ENCODE measurements at places on chromosomes 16 and 17.

GRCh38 chr16:74030000-74030706 lies 266.5 kb upstream of the PSMD7 start:
- DNase-seq: no peak

GRCh38 chr16:69293401-69293800 lies 17.7 kb upstream of the VPS4A start:
- DNase-seq: no peak

GRCh38 chr16:86567701-86568581 lies 1.3 kb downstream of the FOXC2 start:
- DNase-seq: no peak

DNA sequence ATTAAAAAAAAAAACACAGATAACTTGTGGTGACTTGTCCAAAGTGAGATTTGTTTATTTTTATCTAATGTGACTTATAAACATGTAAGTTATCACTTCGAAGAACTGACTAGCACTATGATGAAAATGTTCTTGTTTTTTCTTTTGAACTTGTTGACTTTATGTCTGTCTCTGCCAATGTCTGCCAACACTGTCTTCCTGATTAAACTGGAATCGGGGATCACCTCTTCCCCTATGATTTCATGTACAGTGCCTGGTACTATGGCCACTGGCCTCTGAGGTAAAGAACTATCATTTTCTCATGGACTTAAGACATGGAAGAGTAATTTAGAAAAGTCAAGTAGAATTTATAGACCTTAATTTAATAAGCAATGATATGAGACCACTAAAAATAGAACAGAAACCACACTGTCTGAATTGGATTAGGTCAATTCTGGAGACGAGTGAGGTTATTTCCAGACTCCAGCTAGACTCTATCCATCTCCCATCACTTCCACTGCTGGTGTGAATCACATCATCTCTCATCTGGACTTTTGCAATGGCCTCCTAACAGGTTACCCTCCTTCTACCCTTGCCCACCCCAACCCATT lies 8.9 kb downstream of the C17orf78 start:
- no peak for DNase-seq

DNA sequence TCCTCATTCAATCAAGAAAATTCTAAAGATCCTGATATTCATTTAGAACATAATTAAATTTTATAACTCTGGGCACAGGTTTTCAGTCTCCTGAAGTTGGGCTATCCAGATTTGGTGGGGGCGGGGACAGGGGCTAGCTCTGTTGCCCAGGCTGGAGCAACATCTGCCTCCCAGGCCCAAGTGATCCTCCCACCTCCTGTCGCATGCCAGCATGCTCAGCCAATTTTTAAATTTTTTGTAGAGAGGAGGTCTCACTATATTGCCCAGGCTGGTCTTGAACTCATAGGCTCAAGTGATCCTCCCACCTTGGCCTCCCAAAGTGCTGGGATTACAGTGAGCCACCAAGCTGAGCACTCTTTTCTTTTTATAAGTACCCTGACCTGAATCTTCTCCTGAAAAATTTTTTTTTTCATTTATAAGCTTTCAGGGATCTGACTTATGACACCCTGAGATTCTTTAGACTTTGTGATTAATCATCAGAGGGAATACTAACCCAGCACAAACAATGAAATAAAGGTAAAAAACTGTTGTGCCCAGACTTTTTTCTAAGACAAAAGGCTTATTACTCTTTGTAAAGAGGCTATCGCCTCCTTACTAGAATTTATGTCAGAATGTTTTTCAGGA lies 62.6 kb downstream of the TUBD1 start:
- no peak for DNase-seq

DNA sequence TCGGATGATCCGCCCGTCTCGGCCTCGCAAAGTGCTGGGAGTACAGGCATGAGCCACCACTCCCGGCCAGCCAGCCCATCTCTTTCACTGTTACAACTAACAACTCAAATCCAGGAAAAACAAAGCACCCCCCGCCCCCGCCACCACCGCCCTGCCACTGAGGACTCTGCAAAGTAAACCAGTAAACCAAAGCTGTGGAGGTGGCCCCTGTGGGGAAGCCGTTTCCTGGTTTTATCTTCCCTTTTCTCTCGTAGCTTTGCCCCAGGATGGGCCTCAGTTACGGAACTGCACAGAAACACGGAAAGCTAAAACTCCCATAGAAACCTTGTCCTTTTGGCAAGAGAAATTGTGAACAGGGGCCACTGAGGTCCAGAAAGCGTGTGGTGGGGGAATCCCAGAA lies 17.5 kb downstream of the CHMP6 start:
- no peak for DNase-seq

- DNase-seq: no peak
Measured at GRCh38 chr17:39599665-39600231, 8.0 kb downstream of the NEUROD2 start.

DNA sequence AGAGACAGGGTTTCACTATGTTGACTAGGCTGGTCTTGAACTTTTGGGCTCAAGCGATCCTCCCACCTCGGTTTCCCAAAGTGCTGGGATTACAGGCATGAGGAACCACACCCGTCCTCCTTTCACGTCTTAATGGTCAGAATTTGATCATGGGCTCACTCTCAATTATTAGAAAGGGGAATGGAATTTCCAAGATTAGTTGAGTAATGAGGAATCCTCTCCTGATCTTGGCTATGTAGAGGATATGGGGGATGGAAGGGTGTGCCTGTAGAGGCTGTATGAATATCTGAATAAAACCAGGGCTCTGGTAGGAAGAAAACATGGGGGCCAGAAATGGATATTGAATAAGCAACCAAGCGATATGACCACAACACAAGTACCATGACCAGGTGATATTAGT lies 25.9 kb upstream of the SMURF2 start:
- no peak for DNase-seq

- DNase-seq: no peak
Measured at GRCh38 chr17:10737168-10737622, 7.4 kb upstream of the TMEM220 start.

- DNase-seq: no peak
Measured at GRCh38 chr16:787321-787966, 737 bp downstream of the RPUSD1 start.

GRCh38 chr17:81825841-81826466 lies 7.1 kb downstream of the MCRIP1 start:
- no peak for DNase-seq

DNA sequence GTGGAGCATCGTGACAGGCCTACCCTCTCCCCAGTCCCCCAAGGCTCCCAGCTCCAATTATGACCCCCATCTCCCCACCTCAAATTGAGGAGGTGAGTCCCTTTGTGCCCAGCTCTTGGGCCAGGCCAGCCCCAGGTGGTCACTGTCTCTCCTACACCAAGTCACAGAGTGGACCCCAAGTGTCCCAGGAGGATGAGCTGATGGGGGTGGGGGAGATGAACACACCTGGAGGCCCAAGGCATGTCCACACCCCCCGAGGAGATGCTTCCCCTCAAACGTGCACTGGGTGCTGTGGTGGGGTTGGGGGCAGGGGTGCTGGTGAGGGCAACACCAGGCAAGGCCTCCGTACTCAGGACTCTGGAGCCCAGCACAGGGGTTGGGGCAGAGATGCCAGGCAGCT lies 73.2 kb downstream of the RBFOX3 start:
- no peak for DNase-seq

DNA sequence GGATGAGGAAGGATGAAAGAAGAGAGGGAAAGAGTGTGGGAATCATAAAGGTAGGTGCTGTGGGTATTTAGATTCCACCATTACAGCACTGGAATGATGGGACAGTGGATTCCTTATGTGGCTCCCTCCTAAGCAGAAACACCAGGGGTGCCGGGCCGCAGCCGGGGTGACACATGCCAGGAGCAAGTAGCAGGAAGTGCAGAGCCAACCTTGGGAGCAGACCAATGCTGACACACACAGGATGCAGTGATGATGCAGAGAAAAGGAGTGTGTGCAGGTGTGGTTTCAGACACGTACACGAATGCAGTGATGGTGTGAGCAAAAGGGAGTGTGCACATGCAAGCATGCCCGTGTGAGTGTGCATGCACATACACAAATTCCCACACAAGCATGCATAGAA lies 338.0 kb downstream of the SLC39A11 start:
- no peak for DNase-seq

DNA sequence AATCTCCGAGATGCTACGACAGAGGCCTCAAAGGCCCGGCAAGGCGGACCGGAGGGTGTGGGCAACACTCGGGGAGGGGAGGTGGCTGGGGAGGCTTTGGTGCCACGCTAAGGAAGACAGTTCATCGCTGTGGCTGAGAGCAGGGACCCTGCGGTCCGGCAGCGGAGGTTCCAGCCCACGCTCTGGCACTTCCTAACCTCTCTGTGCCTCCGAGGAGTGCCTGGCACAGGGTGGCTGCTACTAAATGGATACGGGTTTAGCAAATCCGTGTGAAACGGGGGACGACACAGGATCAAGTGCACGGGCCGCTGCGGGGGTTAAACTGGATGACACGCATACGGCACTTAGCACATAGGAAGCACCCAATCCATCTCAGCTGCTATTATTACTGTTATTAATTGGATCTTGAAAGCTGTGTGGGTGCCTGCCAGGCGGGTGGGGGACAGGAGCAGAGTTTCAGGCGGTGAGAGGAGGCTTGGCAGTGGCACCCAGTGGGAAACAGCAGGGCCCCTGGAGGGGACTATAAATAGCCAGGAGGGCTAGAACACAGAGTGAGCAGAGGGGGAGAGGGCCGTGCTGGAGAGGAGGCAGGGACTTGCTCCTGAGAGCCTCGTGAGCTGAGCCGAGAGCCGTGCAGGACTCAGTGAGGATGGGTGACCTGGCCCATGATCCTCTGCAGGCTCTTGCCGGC lies 45.0 kb downstream of the ABR start:
- DNase-seq: no peak

DNA sequence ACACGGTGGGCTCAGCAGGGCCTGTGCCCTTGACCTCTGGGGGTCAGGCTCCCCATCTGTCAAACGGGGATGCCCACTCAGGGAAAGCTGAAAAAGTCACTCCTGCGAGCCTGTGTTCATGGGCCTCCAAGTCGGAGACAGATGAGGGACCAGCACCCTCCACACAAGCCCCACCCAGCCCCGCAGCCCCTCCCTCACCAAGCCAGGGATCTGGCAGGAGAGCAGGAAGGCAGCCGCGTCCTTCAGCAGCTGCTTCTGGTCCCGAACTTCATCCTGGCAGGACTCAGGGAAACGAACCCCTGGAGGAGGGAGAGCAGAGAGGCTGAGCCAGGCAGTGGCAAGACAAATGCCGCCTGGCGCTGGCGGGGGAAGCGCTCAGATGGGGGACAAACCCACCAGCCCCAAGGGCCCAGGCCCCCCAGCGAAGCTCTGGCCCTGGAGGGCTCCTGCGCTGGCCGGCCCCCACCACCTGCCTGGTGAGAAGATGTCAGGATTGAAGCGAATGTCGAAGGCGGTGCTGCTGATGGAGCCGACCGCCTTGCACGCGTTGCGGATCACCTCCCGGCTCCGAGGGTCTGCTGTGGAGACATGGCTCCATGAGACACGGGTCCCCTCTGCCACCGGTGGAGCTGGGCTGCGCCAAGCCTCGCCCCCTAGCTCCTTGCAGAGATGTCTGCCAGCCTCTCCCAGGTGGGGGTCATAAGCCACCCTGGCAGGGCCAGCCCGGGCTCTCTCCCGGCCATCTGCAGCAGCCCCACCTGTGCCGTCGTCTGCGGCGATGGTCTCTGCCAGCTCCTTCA lies 15.4 kb downstream of the CLUH start:
- DNase-seq: no peak

GRCh38 chr16:30882429-30883310 lies 11.2 kb downstream of the BCL7C start:
- DNase-seq: no peak

DNA sequence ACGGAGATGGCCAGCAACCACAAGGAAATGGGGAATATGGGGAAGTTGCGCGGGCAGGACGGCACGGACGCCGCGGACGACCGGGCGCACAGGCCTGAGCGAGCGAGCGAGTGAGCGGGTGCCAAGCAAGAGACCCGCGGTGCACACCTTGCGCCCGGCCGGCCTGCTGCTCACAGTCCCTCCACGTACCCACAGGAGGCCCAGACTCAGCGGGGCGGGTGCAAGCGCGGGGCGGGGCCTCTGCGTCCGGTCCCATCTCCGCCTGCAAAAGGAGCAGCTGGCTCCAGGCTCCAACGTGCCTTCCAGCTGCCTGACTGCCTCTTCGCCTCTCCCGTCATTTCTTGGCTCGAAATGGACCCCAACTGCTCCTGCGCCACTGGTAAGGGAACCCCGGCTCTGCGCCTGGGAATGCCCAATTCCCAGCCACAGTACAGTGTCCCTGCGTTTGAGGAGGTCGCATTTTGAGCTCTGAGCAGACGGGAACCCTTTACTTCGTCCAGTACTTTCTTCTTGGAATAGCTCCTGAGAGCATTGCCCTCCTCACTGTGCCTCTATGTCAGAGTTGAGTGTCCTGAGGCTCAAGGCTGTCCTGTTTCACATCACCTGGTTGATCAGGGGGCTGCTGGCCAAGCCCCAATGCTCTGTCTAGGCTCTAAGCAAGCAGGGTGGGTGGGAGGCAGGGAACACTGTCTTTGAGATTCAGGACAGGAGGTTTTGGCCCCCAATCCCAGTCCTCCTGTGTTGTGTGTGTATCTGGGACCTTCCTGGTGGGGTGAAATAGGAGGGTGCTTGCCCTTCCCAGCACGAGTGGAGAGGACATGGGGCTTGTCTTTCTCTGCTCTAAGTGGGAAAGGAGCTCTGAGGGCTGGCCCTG lies 8.1 kb upstream of the MT1E start:
- DNase-seq: no peak

GRCh38 chr17:4483012-4483840 lies 15.5 kb upstream of the SPNS2 start:
- no peak for DNase-seq

GRCh38 chr17:1625581-1625980 lies 3.1 kb downstream of the SLC43A2 start:
- DNase-seq: no peak

DNA sequence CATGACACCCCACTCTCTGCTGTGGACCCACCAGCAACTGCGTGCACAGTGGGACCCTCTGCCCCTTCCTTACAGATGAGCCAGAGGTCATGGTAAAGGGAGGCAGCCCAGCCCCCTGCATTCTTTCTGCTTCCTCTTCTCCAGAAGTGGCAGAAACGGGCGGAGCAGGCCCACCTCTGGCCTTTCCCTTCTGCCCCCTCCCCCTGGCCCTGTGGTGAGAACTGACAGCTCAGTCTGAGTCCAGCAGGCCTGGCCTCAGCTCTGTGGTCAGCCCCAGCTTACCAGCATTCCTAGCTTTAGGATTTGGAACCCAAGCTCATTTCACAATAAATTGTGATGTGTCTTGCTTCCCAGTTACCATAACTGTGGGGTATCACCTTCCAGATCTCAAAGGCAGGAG lies 4.8 kb upstream of the ANKRD11 start:
- no peak for DNase-seq

Measured in stimulated activated CD8-positive, alpha-beta memory T cell treated with anti-CD3 and anti-CD28 coated beads, Interleukin-15, amount 100 ng/mL, for 24 hours (primary cell).